Type B pancreatic cell (in vitro differentiated cells): ENCODE measurements at places on chromosomes 3 and 15.

DNA sequence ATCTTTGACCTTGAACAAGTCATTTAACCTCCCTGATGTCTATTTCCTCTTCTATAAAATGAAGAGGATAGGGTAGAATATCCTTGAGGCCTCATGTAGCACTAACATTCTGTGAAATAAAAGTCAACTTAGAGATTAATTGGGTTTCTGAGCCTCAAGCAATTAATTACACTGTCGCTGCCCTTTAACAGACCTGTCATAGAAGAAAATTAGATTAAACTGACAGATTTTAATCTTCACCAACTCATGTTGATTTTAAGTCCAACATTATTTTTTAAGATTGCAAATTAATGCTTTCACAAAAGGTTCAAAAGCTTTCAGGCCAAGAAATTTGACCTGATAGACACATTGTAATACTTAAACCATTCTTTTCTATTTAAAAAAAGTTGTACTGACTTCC is 8.1 kb upstream of the MNS1 start:
- H3K36me3 ChIP-seq, result no peaks in the 10 kb centered on the region
- H3K4me3 ChIP-seq, result no peak overlapping the region
- peaks cover 28% of the 10 kb centered on the region for H3K27me3 ChIP-seq
- H3K4me1 ChIP-seq, result no peaks in the 10 kb centered on the region
- DNase-seq, result no peak
- no peak overlapping the region for H3K27ac ChIP-seq

DNA sequence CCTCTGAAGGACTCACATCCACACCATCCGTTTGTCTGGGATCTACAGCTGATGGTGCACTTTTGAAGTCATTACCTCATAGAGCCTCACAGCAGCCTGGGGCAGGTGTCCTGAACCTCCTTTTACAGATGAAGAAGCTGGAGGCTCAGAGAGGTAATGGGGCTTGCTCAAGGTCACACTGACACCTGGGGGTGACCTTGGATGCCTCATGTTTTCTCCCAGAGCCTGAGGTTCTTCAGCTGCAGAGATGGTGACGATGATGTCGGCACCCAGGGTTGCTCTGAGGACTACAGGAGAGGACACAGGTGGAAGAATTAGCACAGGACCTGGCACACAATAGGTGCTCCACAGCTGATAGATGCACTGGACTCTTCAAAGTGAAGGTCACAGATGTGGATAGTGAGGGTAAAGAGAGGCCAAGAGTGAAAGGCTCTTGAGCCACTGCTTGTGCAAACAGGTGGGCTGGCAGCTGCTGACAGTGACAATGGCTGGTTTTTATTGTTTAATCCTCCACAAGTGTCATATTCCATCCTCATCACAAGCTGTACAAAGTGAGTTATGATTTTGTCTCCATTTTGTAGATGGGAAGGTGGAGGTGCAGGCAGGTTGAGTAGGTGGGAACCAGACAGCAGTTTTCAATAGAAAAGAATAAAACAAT is 17.4 kb upstream of the ATP2B2 start:
- peaks cover 71% of the 10 kb centered on the region for H3K27me3 ChIP-seq
- no peak overlapping the region for H3K27ac ChIP-seq
- no peaks in the 10 kb centered on the region for H3K4me1 ChIP-seq

GRCh38 chr3:119311081-119311925 is 17.1 kb downstream of the ARHGAP31 start:
- peaks cover 12% of the 10 kb centered on the region for H3K36me3 ChIP-seq
- no peak overlapping the region for H3K4me3 ChIP-seq
- H3K27ac ChIP-seq, result no peak overlapping the region

GRCh38 chr15:97092656-97093055 is 762.2 kb downstream of the NR2F2 start:
- no peaks in the 10 kb centered on the region for H3K27me3 ChIP-seq
- H3K4me1 ChIP-seq, result peaks cover 4% of the 10 kb centered on the region
- no peak overlapping the region for H3K27ac ChIP-seq
- no peak for DNase-seq

- H3K27ac ChIP-seq, result no peak overlapping the region
- peaks cover 4% of the 10 kb centered on the region for H3K36me3 ChIP-seq
- no peaks in the 10 kb centered on the region for H3K27me3 ChIP-seq
- H3K4me1 ChIP-seq, result no peaks in the 10 kb centered on the region
- no peak for DNase-seq
Observed at GRCh38 chr3:185187391-185187790, 34.5 kb upstream of the C3orf70 start.

DNA sequence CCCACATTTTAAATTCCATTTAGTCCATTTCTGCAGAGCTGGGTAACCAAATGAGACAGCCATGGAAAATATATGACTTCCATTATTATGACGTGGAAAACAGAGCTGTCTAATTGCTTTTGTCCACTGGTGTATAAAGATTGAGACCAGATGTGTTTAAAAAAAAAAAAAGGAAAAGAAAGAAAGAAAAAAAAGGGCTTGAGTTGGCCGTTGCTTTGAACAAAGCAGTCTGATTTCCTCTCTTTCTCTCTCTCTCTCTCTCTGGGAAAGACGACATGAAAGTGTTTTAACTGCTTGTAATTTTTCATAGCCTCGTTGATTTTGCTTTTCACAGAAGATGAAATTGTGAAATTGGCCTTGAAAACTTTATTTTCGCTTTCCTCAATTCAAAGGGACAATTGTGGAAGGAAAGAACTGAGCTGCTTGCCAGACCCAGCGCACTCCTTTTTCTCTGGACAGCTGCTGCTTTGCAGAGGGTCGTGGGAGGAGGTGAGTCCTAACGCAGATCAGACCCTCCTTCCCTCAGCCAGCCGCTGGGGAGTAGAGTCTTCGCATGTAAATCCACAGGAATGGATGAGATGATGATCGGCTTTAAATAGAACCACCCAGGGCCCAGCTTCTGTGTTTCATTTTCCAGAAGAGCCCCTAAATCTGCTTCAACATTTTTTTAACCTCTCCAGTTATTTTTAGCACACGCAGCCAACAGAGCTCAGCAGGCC is 42.8 kb upstream of the UBE2E1 start:
- peak overlapping the region; percentile 76 for H3K27ac ChIP-seq
- H3K4me1 ChIP-seq, result peaks cover 29% of the 10 kb centered on the region
- DNase-seq, result no peak
- H3K36me3 ChIP-seq, result no peaks in the 10 kb centered on the region
- peaks cover 3% of the 10 kb centered on the region for H3K27me3 ChIP-seq

- peak; percentile 54 for DNase-seq
- peaks cover 32% of the 10 kb centered on the region for H3K4me1 ChIP-seq
- H3K4me3 ChIP-seq, result no peak overlapping the region
- no peaks in the 10 kb centered on the region for H3K36me3 ChIP-seq
Observed at GRCh38 chr3:53806182-53807116, 39.8 kb downstream of the CHDH start.

DNA sequence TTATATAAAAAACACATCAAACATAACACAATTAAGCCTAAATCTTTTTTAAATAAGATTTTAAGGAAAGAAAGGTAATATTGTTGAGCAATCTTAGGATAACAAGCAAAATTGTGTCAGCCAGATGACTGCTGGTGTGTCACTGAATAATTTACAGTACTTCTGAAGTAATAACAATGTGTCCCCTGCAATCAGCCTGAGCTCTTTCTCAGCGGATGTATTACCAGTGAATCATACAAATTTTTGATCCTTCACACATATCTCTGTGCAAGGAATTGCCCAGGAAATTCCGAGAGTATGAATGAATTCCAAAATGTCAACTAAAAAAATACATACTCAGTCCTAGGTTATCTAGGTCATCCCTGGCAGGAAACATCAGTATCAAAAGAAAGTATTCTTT is 76.6 kb upstream of the PTX3 start:
- H3K4me1 ChIP-seq, result peaks cover 20% of the 10 kb centered on the region
- no peak overlapping the region for H3K27ac ChIP-seq
- no peaks in the 10 kb centered on the region for H3K36me3 ChIP-seq
- H3K27me3 ChIP-seq, result no peaks in the 10 kb centered on the region
- H3K4me3 ChIP-seq, result no peak overlapping the region
- DNase-seq, result no peak

GRCh38 chr15:75822685-75823278 is 20.5 kb upstream of the UBE2Q2 start:
- no peaks in the 10 kb centered on the region for H3K36me3 ChIP-seq
- peak overlapping the region; percentile 47 for H3K27ac ChIP-seq
- H3K27me3 ChIP-seq, result no peaks in the 10 kb centered on the region
- no peak for DNase-seq
- H3K4me3 ChIP-seq, result no peak overlapping the region
- peaks cover 31% of the 10 kb centered on the region for H3K4me1 ChIP-seq

DNA sequence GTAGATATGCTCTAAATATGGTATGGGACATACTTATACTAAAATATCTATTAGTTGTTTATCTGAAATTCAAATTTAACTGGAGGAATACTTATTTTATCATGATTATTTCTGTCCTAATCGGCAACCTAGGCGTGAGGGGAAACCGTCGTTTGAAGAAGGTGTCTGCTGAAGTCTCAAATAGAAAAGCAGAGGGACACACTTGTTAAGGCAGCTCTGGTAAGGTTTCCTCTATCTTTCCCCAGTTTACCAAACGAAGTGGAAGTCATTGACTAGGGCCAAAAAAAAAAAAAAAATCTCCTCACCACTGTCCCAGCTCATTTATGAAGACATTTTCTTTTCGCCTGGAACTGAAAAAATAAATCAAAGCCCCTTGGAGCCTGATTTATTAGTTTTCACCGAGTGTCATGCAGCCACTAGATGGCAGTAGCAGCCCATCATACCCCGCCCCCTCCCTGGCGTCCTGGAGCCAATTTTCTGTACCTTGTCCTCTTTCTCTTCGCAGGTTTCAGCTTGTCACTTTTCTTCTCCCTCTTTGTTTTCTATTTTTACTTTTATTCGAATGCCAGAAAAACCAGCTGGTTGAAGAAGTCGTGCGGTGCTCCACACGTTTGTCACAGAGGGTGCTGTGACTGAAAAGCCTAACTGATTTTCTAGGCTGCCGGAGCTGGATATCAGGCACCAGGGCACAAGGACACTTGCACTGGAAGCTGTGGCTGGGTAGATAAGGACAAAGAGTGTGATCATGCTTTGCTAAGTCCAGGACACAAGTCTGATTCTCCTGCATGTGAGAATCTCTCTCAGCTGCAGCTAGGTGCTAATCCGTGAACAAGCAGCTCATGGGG is 238.7 kb downstream of the ZPLD1 start:
- peak overlapping the region; percentile 88 for H3K4me3 ChIP-seq
- H3K27me3 ChIP-seq, result no peaks in the 10 kb centered on the region
- DNase-seq, result peak; percentile 70
- H3K36me3 ChIP-seq, result no peaks in the 10 kb centered on the region
- peak overlapping the region; percentile 61 for H3K27ac ChIP-seq
- peaks cover 8% of the 10 kb centered on the region for H3K4me1 ChIP-seq

- no peak overlapping the region for H3K4me3 ChIP-seq
- no peak for DNase-seq
- no peak overlapping the region for H3K27ac ChIP-seq
- H3K4me1 ChIP-seq, result no peaks in the 10 kb centered on the region
- no peaks in the 10 kb centered on the region for H3K27me3 ChIP-seq
Observed at GRCh38 chr3:63458405-63458804, 180.3 kb downstream of the SYNPR start.

GRCh38 chr15:98805434-98806274 is 157.3 kb downstream of the IGF1R start:
- H3K36me3 ChIP-seq, result no peaks in the 10 kb centered on the region
- H3K27ac ChIP-seq, result no peak overlapping the region
- H3K27me3 ChIP-seq, result no peaks in the 10 kb centered on the region
- H3K4me1 ChIP-seq, result peaks cover 50% of the 10 kb centered on the region
- no peak for DNase-seq

GRCh38 chr3:10845001-10845761 is 29.2 kb downstream of the SLC6A11 start:
- H3K36me3 ChIP-seq, result no peaks in the 10 kb centered on the region
- peaks cover 50% of the 10 kb centered on the region for H3K27me3 ChIP-seq
- no peak for DNase-seq
- no peaks in the 10 kb centered on the region for H3K4me1 ChIP-seq
- no peak overlapping the region for H3K27ac ChIP-seq
- H3K4me3 ChIP-seq, result no peak overlapping the region
